ENCODE measurements at places on chromosomes 16 and 17.

GRCh38 chr17:16363749-16364536, 10.7 kb upstream of the CENPV start:
- DNase-seq: peak; percentile 74

DNA sequence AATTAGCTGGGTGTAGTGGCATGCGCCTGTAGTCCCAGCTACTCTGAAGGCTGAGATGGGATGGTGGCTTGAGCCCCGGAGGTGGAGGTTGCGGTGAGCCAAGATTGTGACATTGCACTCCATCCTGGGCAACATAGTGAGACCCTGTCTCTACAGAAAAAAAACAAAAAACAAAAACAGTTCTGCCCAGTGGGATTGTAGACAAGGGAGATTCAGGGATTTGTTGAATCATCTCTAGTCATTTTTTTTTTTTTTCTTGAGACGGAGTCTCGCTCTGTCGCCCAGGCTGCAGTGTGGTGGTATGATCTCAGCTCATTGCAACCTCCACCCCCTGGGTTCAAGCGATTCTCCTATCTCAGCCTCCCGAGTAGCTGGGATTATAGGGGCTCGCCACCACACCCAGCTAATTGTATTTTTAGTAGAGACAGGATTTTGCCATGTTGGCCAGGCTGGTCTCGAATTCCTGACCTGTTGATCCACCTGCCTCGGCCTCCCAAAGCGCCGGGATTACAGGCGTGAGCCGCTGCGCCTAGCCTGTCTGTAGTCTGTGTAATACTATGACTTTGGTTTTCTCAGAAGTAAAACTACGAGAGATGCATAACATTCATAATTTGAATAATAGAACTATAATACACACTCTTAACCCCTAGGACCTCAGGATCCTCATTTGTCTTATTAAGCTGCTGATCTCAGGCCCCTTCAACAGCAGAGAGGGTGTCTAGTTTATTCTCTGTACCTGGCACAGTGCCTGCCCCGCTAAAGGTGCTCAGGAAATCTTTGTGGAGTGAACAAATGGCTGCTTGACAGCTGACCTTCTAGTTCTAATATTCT, 1.4 kb downstream of the TEN1 start:
- no peak for DNase-seq

DNA sequence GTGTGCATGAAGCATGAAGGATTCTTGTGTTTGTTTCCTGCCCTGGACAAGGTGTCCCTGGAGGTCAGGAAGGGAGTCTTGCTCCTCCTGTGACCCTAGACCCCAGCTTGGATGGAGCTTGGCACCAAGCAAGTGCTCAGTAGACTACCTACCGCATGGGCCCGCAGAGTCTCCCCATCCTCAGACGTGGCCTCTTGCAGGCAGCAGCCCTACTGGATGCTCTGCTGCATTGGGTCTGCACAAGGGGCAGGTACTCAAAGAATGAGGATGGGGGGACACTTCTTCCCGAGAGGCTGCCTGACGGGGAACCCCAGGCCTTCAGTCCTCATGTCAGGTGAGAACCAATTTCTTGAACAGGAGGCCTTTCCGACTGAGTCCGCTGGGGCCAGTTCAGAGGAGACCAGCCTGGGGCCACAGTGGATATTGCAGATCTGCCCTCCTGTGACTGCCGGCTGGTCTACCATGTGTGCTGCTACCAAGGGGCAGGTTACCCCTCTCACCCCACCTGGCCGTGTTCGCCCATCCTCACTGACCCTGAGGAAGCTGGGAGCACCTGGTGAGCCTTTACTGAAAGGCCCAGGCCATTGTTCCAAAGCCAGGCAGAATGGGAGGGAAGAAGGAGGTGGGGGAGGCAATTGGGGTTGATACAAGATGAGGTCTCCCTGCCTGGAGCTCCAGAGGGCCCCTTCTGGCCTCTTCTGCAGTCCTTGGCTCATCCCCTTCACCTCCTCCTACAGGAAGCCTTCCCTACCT, 206.3 kb downstream of the RAB11FIP4 start:
- DNase-seq: no peak

- DNase-seq: no peak
Measured at GRCh38 chr16:84334058-84334457, 34.3 kb upstream of the ATP2C2 start.

DNA sequence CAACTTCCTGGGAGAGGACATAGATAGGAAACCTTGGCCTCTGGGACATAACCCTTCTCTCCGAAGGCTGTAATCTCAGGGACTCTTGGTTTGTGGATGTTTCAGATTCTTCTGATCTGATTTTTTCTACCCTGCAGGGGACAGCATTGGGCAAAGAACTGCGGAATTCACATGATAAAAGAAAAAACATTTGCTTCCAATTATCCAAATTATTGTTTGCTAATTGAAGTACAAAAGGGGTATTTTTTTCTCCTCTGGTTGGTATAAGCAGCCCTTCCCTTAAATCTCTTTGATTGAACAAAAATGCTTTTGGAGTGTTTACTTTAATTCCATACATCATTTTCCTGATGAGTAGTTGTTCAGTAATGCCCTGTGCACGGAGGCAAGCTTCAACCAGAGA, 251.7 kb upstream of the IRX3 start:
- no peak for DNase-seq

GRCh38 chr17:81960130-81960958, 643 bp downstream of the NOTUM start:
- DNase-seq: no peak

GRCh38 chr16:52467753-52468152, 79.2 kb downstream of the TOX3 start:
- no peak for DNase-seq

DNA sequence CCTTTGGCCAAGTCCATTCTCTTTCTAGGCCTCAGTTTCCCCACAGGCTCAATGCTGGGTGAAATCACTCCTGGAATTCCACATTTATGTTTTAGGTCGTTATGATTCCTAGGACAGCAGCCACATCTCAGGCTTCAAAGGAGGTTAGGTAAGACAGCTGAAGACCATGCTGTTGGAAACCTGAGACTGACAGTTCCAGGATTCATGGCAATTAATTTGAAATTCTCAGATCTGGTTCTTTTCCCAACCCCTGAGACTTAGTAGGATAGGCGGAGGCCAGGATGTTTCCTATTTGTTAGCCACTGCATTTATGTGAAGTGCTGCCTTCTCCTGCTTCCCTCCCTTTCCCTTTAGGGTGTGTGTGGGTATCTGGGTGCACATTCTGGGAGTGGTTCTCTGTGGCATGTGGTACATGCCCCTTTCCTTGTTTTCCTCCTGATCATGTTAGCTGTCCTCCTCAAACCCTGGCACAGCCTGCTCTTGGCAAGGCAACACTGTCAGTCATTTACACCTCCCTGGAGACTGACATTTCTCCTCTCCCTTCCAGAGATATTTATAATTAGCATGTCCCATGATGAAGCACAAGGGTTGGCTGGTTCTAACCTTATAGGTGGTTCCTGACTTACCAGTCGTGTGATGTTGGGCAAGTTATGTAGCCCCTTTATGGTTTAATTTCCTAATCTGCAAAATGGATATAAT, 91.4 kb upstream of the SALL1 start:
- no peak for DNase-seq

GRCh38 chr16:24858219-24859041, 12.7 kb downstream of the SLC5A11 start:
- DNase-seq: peak; percentile 8

GRCh38 chr16:46906360-46907060, 22.3 kb downstream of the GPT2 start:
- no peak for DNase-seq

DNA sequence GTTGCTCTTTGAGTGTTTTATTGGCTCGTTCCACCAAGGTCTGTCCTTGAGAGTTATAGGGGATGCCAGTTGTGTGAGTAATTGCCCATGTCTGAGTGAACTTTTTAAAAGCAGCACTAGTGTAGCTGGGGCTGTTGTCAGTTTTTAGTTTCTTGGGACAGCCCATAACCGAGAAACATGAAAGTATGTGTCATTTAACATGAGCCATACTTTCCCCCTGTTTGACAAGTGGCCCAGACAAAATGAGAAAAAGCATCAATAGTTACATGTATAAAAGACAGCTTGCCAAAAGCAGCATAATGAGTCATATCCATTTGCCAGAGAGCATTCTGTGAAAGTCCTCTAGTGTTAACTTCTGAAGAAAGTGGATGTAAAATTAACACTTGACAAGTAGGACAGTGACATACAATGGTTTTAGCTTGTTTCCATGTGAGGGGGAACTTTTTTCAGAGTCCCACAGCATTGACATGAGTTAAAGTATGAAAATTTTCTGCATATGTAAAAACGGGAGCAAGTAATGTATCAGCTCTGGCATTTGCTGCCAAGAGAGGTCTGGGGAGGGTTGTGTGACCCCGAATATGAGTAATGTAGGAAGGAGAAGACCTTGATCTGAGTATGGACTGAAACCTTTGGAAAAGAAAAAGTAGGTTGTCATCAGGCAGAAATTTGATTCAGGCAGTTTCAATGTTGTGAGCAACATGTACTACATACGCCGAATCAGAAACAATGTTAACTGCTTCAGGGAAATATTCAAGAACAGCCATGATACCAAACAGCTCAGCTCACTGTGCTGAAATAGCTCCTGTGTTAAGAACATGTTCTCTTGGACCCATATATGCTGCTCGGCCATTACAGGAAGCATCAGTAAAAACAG, 56.8 kb upstream of the ARL4D start:
- no peak for DNase-seq

- peak; percentile 39 for DNase-seq
Measured at GRCh38 chr17:42720996-42721583, 23.8 kb downstream of the EZH1 start.

DNA sequence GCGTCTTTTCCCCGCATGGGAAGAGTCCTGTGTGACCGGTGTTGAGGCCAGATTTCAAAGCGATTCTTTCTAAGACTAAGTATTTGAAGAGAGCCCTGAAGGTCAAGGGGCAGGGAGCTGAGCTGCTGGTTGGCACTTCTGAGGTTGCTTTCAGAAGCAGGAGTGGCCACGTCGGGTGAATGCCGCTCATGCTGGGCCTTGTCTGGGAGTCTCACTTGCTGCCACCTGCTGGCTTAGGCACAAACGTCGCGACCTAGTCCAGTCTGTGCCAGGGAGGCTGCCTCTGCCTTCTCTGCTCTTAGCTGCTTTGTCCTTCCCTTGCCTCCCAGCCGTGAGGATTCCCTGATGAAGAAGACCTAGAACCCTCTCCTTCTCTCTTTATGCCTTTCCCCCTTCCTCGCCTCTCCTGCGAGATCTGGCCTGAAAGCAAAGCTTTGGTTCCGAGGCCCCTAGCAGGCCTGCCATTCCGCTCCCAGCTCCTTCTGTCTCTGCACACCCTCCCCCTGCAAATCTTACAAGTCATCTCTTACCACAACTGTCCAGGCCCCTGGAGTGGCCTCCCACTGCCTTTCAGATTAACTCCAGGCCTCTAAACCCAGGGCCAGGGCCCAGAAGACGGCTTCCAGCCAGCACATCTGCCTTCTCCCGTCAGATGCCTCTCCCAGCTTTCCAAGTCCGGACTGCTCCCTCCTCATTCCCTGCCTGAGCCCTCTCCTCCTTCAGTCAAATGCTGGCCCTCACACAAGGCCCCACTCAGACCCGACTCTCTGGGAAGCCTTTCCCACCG, 11.4 kb downstream of the CTNS start:
- no peak for DNase-seq

DNA sequence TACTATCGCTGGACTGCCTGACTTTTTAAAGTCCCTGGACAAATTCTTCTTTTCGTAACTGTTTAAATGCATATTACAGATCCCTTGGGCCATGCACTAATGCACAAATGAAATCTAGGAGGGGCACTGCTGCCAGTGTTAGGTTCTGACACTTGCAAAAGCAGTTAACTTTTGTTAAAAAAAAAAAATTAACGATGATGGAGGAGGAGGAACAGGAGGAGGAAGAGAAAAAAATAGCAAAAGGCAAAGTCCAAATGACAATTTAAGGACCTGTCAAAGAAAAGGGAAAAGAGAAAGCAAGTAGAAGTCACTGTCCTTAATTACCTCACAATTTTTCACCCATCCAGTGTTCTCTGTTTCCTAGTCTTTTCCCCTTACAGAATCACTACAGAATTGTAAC, 97.8 kb upstream of the CORO6 start:
- DNase-seq: no peak

DNA sequence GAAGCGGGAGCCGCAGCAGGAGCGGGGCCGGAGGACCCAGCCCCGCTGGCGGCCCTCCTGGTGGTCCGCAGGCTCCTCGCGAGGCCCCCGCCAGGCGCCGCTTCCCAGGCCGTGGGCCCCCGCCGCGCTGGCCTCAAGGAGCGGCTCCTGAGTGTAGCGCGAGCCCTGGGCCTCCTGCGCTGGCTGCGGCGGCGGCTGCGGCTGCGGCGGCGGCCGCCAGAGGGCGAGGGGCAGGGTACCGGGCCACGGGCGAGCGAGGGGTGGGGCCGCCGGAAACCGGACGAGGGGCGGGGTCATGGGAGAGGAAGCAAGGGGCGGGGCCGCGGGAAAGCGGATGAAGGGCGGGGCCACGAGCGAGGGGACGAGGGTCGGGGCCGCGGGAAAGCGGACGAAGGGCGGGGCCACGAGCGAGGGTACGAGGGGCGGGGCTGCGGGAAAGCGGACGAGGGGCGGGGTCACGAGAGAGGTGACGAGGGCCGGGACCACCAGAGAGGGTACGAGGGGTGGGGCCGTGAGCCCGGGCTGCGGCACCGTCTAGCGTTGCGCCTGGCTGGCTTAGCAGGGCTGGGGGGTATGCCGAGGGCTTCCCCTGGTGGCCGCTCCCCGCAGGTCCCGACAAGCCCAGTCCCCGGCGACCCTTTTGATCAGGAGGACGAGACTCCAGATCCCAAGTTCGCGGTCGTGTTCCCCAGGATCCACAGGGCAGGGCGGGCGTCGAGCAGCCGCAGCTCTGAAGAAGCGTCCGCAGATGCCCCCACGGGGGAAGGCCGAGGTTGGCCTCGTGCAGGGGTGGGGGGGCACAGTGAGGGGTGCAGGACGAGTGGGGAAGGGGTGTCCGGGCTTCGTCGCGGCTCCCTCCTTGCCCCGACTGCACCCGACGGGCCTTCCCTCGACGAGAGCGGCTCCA, 1.7 kb downstream of the MYO15B start:
- peak; percentile 83 for DNase-seq

DNA sequence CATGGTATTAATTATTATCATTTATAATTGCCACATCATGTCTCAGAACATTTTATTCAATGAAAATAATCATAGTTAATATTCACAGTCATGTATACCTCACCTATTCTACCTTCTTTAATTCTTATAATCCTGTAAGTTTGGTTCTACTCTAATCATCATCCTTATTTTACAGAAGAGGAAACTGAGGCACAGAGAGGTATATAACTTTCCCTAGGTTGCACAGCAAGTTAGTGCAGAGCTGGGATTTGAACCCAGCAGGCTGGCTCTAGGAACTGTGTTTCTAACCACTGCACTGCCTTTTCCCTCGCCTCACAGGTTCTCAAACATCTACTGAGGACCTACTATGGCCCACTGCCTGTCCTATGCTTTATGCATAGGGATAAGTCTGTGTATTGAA, 32.7 kb downstream of the WSB1 start:
- DNase-seq: no peak
